Mammary epithelial cell (primary cell): ENCODE measurements at places on chromosomes 3 and 15. TPM values are rescaled to one million over a fixed set of nuclear protein-coding genes. Genes with fewer than 3 reads are reported as not detected.

- no peak for DNase-seq
Measured at GRCh38 chr3:48408823-48409281, 21.0 kb downstream of the PLXNB1 start.

GRCh38 chr15:28913171-28913765 is 27.5 kb downstream of the APBA2 start:
- DNase-seq = no peak

- DNase-seq = peak; percentile 38
Measured at GRCh38 chr15:100042558-100042957, 299.2 kb downstream of the ADAMTS17 start.

DNA sequence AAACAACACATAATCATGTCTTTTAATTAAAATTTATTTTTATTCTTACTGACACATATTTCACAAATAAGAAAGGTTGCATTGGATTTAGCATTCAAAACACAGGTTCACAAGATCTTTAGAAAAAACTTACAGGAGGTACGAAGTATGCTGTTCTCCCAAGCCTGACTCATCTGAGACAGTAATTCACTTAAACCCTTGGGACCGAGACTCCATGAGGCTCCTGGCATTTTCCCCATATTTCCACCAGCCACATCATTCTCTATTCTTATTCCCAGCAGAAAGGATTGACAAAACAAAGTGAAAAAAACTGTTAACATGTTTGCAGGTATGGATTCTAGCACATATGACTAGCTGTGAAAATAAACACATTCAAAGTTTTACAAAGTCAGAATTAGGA is 52.6 kb downstream of the CNTN3 start:
- no peak for DNase-seq

- DNase-seq = no peak
Measured at GRCh38 chr3:128346562-128346961, 120.1 kb downstream of the DNAJB8 start.

GRCh38 chr3:189334064-189334920 is 162.5 kb downstream of the TPRG1 start:
- DNase-seq = peak; percentile 81

GRCh38 chr15:77759896-77760592 is 127.3 kb upstream of the LINGO1 start:
- DNase-seq = no peak

DNA sequence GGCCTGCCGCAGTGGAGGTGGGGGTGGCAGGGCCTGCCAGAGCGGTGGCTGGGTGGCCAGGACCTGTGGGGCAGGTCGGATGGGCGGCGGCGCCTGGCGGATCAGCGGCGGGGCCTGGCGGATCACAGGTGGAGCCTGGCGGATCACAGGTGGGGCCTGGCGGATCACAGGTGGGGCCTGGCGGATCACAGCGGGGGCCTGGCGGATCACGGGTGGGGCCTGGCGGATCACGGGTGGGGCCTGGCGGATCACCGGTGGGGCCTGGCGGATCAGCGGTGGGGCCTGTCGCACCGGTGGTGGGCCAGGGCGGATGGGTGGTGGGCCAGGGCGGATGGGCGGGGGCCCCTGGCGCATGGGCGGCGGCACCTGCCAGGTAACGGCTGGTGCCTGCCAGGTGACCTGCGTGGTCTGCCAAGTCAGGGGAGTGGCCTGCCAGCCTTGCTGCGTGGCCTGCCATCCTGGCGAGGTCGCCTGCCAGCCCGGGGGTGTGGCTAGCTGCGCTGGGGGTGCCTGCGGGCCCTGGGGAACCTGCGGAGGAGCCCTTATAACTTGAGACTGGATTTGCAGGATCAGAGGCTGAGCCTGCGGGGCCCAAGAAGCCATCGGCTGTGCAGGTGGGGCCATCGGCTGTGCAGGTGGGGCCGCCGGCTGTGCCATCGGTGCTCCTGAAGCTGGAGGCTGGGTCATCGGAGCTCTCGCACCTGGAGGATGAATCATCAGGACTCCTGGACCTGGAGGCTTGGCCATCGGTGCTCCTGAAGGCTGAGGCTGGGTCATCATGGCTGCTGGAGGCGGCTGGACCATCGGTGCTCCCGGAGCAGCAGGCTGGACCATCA is 1.3 kb downstream of the MAGEL2 start:
- DNase-seq = no peak

- peak; percentile 12 for DNase-seq
Measured at GRCh38 chr15:43370310-43370974, 401 bp downstream of the ZSCAN29 start.

GRCh38 chr15:60370105-60370868 is 27.5 kb downstream of the ANXA2 start:
- no peak for DNase-seq

GRCh38 chr15:25886498-25887140 is 23.5 kb upstream of the ATP10A start:
- DNase-seq = no peak

- no peak for DNase-seq
Measured at GRCh38 chr15:41487381-41487780, 6.3 kb upstream of the ITPKA start.

- no peak for DNase-seq
Measured at GRCh38 chr15:35721751-35722150, 175.8 kb upstream of the DPH6 start.

GRCh38 chr15:66040211-66040892 is 171.1 kb downstream of the RAB11A start:
- DNase-seq = no peak

- no peak for DNase-seq
Measured at GRCh38 chr15:74365598-74366445, 1.6 kb downstream of the CYP11A1 start.

GRCh38 chr15:34327906-34328305 is 9.7 kb downstream of the SLC12A6 start:
- no peak for DNase-seq

DNA sequence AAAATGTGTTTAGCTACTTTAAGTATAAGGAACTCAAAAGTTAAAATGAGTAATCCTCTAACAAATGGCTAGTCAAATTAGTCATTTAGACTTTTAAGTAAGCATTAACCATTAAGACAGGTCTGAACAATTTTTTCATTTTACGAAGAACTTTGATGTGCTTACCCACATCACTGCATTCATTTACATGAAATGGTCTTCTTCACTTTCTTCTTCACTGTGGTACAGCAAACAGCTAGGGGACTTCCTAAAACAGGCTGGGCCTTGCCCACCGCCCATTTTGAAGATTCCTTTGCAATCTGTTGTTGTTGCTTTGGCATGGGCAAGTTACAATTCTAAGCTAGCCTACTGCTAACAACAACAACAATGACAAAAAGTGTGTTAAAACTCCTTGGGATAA is 67.4 kb downstream of the CBLB start:
- peak; percentile 54 for DNase-seq

GRCh38 chr15:75037685-75038084 is 14.3 kb downstream of the PPCDC start:
- DNase-seq = peak; percentile 24

GRCh38 chr3:184540777-184541681 is 20.6 kb upstream of the EPHB3 start:
- DNase-seq = peak; percentile 69

- DNase-seq = peak; percentile 85
Measured at GRCh38 chr15:39198044-39199000, 382.6 kb upstream of the THBS1 start.

DNA sequence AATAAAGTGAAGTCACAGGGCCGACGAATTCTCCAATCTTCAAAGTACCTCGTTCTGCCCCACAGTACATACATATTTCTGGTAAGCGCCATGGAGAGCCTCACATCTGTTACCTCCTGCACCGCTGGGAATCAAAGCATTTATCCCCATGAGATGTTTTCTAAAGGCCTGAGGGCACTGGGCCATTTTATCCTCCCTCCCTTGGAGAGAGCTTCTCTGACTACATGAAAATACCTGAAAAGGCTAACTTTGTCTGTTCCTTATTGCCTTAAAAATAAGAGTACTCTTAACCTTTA is 148.1 kb downstream of the RORA start:
- DNase-seq = no peak

DNA sequence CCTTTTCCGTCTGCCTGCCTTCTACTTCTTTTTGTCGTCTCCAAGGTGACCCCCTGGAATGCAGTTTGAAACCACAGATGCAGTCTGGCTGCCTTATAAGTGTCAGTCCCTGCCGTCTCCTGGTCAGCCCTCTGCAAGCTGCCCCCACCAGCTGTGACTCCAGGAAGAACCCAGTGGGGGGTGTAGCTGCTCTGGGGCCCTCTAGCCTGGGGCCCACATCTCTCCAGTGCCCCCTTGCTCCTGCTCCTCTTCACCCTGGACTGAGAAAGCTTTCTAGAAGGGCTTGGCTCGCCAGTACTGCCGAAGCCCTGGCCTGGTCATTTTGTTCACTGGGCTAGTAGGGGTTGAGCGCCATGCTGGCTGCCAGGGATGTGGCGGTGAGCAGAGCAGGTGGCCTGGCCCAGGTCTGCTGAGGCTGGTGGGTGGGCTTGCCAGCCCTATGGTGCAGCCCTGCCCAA is 21.3 kb downstream of the SYNM start:
- no peak for DNase-seq

GRCh38 chr15:91887321-91887720 is 33.8 kb downstream of the SLCO3A1 start:
- DNase-seq = no peak

- no peak for DNase-seq
Measured at GRCh38 chr3:155603302-155603701, 141.6 kb downstream of the PLCH1 start.

DNA sequence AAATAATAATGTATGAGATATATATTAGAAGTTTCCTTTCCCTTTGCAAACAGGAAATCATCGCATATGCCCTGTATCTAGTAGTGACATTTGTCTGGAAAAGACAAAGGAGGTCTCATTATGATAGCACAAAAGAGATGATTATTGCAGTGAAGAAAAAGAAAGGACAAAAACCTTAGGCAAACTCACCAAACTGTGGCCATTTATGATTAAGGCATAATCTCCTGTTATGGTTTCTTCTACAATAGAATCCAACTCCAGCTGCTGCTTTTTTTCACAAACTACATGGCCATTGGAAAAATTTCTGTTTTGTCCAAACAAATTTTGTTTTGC is 218.2 kb downstream of the ATP8B4 start:
- DNase-seq = no peak

DNA sequence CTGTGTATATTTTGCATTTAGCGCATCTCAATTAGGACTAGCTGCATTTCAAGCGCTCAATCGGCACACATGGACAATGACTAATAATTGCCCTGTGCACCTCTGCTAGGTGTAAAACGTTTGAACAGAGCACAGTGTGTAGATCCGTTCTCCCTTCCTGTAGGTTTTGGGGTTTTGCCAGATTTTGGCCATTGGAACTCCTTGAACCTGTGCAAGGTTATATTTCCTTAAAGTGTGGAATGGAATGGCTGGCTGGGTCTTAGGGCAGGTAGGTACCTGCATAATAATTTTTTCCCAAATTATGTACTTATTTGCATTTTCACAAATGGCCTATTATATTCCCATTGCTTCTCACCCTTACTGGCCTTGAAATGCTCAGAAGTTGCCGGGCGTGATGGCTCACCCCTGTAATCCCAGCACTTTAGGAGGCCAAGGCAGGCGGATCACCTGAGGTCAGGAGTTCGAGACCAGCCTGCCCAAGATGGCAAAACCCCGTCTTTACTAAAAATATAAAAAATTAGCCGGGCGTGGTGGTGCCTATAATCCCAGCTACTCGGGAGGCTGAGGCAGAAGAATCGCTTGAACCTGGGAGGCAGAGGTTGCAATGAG is 777 bp downstream of the RNU5B-1 start:
- DNase-seq = peak; percentile 100

GRCh38 chr3:40649346-40649745 is 124.6 kb downstream of the ZNF621 start:
- DNase-seq = peak; percentile 71

DNA sequence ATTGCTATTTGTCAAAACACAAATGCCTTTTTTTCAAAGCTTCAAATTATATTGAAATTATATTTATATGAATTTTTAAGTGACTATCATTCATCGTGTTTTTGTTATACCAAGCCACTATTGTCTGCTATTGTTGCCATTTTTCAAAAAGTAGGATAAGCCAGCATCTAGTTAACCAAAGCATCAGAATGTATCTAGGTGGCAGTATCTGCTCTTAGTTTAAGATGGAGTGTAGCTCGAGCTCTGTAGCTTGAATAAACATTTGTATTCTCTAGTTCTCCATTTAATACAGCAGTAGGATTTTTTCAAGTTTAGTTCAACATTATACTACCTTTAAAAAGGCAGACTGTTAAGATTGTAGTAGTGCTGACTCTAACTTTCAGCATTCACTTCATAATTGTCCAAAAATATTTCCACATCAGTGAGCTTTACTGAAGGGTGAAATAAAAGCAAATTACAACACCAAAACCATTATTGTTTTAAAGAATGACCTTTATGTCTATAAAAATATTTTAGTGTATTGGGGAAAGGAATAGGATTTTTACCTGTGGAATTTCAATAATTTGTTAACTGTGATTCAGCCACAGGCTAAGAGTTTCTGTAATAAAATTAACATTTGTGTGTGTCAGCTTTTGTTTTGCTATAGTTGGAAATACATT is 19.6 kb upstream of the C15orf61 start:
- DNase-seq = peak; percentile 9

DNA sequence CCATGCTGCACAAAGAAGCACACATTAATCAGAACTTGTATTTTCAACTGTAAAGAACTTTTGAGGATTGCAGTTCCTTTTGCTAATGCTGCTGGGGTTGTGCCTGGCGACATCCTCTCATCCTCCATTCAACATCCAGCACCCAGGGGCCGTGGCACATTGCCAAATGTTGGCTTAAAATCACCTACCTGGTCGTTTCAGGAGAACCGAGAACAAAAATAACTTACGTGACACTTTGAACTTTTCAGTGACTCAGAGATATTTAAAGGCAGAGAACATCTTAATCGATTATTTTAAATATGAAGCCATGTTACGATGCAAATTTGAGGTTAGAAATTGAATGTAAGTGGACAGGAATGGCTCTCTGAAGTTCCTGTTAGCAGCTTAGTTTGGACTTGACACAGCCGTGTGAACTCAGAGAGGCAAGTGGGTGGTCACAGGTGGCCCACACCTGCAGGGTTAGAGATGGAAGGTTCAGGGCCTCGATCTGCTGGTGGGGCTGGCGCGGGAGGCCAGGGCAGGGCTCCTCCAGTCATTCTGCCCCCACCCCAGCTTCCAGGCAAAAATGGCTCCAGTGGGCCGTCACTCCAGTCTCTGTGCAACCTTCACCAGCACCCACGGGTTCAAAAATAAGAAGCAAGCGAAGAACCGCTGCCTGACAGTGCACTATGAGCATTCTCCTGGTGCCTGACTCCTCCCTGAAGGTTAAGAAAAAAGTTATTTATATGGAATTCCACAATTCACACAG is 12.2 kb downstream of the LRRK1 start:
- no peak for DNase-seq

GRCh38 chr15:72050700-72051099 is 67.2 kb downstream of the MYO9A start:
- DNase-seq = no peak

GRCh38 chr3:127951276-127951675 is 36.2 kb downstream of the KBTBD12 start:
- DNase-seq = peak; percentile 37

Gene MITF
- total RNA-seq = 8.3 and 10.9 TPM in 2 replicates

Gene HTD2
- 10.2 and 10.4 TPM in 2 replicates for total RNA-seq

Gene NR2F2
- 3.2 TPM for total RNA-seq

Gene NR1I2
- not detected for total RNA-seq

Gene CTXN2
- not detected for total RNA-seq

Gene ENTPD3
- total RNA-seq = 3.2 and 4.8 TPM in 2 replicates

Gene PARP9
- total RNA-seq = 5.0 and 6.4 TPM in 2 replicates

Gene ADAMTS7
- total RNA-seq = 6.7 TPM

Gene KLHL40
- not detected for total RNA-seq

Gene CPA3
- not detected for total RNA-seq

Gene TRH
- total RNA-seq = not detected

Gene EFHB
- total RNA-seq = not detected

Gene SAMMSON
- total RNA-seq = not detected in 2 replicates

Gene LPP
- 109 and 130 TPM in 2 replicates for total RNA-seq

Gene CCR2
- total RNA-seq = not detected
